Activated CD4-positive, CD25-positive, alpha-beta regulatory T cell treated with anti-CD3 and anti-CD28 coated beads, Interleukin-2, amount 50 U/mL, for 24 hours (primary cell): ENCODE measurements at places on chromosomes 13 and 19.
A peak's percentile ranks its signal among the peaks of the same experiment; 100 is the strongest.

DNA sequence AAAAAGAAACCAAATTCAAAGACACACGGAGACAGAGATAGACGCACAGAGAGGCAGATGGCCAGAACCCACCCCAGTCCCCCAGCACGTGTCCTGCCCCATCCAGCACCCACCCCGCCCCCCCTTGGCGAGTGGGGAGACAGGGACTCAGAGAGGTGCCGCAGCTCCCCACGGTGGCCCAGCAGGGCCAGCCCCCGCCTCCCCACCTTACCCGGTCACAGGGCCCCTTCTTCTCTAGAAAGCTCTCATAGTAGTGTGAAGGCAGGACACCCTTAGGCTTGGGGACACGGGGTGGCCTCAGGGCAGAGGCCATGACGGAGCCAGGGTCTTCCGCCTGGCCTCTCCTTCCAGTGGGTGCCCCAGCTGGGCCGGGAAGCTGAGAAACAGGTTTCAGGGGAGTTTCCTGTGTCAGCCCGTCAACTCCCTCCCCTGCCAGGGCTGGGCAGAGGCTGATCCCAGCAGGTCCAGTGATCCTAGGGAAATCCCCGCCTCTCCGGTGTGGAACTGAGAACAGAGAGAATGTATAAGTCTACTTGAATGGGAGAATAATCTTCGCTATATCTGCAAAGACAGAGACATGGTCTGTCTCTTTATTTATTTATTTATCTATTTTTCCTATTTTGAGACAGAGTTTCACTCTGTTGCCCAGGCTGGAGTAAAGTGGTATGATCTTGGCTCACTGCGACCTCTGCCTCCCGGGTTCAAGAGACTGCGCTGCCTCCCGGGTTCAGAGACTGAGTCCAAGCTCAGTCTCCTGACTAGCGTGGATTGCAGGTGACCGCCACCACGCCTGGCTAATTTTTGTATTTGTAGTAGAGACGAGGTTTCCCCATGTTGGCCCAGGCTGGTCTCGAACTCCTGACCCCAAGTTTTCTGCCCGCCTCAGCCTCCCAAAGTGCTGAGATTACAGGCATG lies at the start of gene STAP2:
Gene STAP2 (minus strand): TSS at position 387 of the 915 bp plus-strand sequence. CDS start 74 bp downstream, at position 313.
- no peak for ATAC-seq

DNA sequence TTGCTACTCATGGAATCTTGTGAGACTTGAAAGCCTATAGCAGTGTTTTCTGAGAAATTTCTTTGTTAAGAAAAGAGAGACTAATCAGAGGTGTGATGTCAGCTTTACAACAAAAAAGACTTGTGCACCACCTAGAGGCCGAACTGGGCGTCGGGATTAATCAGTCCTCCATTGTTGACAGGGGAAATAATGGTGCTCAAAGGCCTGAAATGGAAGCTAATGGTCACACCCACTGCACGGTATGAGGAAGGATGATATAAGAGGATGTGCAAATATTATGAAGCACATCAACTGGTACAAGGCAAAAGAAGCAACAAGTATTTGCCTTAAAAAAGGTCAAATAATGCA lies 480.2 kb upstream of the MIR17HG start:
- peak; percentile 30 for ATAC-seq

- no peak for ATAC-seq
Observed at GRCh38 chr13:79482281-79482970, 1.5 kb downstream of the NDFIP2 start.

GRCh38 chr19:46714444-46715106 lies 2.3 kb downstream of the PRKD2 start:
- peak; percentile 55 for ATAC-seq

DNA sequence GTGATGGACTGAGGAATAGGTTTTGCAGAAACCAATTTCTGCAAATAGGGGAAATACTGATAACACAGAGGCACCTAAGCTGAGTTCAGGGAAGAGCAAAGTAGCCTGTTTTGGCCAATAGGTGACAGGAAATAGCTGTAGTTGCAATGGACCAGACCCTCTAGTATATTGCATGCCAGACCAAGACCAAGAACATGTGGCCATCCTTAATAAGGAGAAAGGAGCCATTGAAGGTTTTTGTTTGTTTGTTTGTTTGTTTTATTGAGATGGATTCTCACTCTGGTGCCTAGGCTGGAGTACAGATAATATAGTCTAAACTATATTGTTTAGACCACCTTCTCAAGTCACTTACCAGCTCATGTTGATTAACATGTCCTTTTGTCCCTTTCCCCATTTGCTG lies 101.5 kb downstream of the ZNF557 start:
- no peak for ATAC-seq

DNA sequence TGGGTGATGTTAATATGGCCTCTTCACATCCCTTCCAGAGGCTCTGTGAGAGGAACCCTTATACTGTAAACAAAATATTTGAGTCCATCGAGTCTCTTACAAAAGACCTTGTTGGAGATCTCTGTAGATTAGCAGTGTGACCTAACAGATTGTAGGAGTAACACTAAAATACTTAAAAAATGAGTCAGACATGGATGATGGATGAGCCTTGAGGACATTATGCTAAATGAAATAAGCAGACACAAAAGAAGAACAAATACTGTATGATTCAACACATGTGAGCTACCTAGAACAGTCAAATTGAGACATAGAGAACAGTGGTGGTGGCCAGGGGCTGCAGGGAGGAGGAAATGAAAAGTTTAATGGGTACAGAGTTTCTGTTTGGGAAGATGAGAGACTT lies 152.2 kb upstream of the UBL3 start:
- ATAC-seq: peak; percentile 32

DNA sequence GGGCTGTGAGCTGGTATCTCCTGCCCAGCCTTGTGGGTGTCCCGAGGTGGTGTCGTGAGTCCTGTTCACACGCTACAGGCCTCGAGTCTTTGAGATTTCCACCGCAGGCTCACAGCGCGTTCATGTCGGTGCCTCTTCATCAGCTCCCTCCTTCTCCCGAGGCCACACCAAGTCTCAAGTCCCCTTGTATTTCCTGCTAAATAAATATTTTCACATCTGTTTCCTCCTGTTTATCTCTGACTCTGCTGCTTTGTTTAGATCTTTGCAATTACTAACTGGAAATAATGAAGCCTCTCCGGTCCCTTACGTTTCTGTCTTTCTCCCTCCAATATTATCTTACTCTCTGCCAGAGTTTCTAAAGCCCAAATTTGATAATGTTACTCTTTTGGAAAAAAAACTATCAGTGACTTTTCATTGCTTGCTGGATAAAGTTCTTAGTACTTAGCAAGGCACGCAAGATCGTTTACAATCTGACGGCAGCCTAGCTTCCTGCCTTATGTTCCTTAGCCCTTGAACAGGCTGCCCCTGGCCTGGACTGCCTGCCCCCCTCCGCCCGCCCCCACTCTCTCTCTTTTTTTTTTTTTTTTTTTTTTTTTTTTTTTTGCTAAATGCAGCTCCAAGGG lies 130.5 kb upstream of the RNF113B start:
- no peak for ATAC-seq

DNA sequence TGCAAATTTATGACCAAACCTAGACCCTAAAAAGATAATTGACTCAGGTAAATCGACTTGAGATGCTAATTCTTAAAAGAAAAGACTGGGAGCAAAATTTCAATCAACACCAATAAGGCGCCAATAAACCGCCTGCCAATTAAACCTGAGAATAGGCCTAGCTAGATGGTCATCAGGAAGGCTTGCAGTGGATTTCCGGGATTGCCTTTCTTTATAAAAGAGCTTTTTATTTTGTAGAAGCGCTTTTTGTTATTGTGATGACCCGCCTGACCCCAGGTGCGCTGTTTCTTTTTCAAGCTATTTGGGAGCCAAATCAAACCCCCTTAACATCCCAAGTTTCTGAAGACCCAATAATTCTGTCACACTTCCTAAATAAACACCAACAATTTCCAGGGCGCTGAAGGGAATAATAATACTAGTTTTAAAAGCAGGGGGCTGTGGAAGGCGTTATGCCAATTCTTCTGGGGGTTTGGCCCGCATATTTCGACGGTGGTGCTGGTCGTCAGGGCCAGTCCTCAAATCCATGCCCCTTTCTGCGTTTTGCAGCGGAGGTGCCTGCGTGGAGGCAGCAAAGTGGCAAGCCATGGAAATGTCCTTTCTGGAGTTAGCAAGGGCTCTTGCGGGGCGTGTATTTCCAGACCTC lies 2.9 kb upstream of the ZIC5 start:
- no peak for ATAC-seq

GRCh38 chr13:86510792-86511191 lies 711.6 kb upstream of the SLITRK6 start:
- ATAC-seq: no peak
